ENCODE measurements at places on chromosomes 1 and 21. TPM values are rescaled to one million over a fixed set of nuclear protein-coding genes. Genes with fewer than 3 reads are reported as not detected.

- no peak for DNase-seq
These were observed 31.4 kb downstream of the SERTAD4 start for GRCh38 chr1:210263963-210264362.

DNA sequence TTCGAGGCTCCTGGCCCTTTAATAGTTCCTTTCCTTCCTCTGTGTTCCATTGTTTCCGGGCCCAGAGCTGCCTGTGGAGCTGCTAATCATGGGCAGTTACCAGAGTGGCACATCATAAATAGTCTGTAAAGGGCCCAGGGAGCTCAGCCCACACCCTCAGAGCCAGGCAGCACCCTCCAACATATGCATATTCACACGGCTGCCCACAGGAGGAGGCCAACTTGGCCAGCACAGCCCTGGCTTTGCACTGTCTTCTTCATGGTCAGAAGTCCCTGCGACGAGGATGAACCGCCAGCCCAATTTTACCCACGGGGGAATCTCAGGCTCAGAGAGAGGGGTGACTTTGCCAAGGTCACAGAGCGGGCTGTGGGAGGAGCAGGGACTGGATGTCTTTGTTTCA lies 172.5 kb downstream of the TRABD2B start:
- DNase-seq = no peak

- no peak for DNase-seq
These were observed 125.6 kb downstream of the URB2 start for GRCh38 chr1:229751610-229752009.

RORC gene
- polyA plus RNA-seq = 0.71 TPM

KCNK1 gene
- 8.8 TPM for polyA plus RNA-seq
